Esophagus mucosa (tissue), 1 donor: ENCODE measurements at places on chromosomes 2 and 18. TPM values are rescaled to one million over a fixed set of nuclear protein-coding genes. Genes with fewer than 3 reads are reported as not detected.

TNFRSF11A gene
- total RNA-seq = 5.7 TPM

ALKAL2 gene
- total RNA-seq = 0.44 TPM

RAB6C gene
- not detected for total RNA-seq

SGPP2 gene
- total RNA-seq = 57.1 TPM

SCN2A gene
- total RNA-seq = 0.04 TPM

NEU2 gene
- not detected for total RNA-seq

SNX17 gene
- total RNA-seq = 62.1 TPM

GALNT13 gene
- total RNA-seq = 0.04 TPM

PFN4 gene
- total RNA-seq = 0.24 TPM

EMILIN1 gene
- total RNA-seq = 3.0 TPM

NXPH2 gene
- not detected for total RNA-seq

MBD2 gene
- total RNA-seq = 175 TPM

PRKD3 gene
- 17.4 TPM for total RNA-seq

PIEZO2 gene
- total RNA-seq = 0.76 TPM

RNF144A gene
- total RNA-seq = 5.5 TPM

CNDP1 gene
- not detected for total RNA-seq
